ENCODE measurements at places on chromosomes 12 and 14. TPM values are rescaled to one million over a fixed set of nuclear protein-coding genes. Genes with fewer than 3 reads are reported as not detected.
A peak's percentile ranks its signal among the peaks of the same experiment; 100 is the strongest.

The SLC10A1 gene
- total RNA-seq: not detected

DNA sequence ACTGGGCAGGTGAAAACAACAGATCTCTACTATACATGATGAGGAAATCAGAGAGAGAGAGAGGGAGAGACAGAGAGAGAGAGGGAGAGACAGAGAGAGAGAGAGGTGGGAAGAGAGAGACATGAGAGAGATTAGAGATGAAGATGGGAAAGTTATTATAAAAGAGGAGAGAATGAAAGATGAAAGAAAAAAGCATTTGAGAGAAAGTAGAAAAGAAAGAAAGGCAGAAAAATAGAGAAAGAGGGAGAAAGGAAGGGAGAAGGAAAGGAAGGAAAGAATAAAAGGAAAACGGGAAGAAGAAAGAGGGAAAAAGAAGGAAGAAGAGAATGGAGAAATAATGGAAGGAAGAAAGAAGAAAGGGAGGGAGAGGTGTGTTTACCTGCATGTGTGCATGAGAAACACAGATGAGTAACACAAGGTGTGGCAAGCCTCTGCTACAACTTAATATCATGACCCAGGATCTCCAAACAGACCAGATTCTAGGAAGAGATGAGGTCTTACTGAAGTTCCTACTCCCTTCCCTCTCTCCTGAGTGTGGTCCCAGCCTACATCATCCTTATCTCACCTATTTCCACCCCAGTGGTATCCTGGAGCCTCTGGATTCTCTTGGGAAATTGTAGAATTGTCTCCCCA lies 176.3 kb downstream of the C12orf75 start:
- DNase-seq: no peak
- H3K4me1 ChIP-seq: no peaks in the 10 kb centered on the region
- H3K4me3 ChIP-seq: no peak overlapping the region
- H3K36me3 ChIP-seq: no peaks in the 10 kb centered on the region
- no peak overlapping the region for H3K27ac ChIP-seq
- H3K27me3 ChIP-seq: peaks cover 20% of the 10 kb centered on the region

DNA sequence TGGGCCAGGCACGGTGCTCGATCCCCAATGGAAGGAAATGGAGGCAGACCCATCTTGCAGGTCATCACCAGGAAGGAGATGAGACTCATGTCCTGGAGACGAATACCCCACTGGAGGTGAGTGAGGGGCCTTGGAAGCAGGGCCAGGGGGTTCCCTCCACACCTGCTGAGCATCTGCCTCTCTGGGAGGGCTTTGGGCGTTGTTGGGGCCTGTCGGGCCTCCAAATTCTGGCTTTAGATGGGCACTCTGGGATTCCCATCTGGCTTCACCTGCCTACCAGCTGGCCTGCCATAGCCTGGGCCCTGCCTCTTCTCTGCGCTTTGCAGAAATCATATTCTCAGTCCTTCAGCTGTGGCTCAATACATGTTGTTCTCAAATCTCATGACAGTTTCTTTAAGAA lies 13.9 kb downstream of the RTL1 start:
- H3K36me3 ChIP-seq: no peaks in the 10 kb centered on the region
- no peak overlapping the region for H3K27ac ChIP-seq
- no peaks in the 10 kb centered on the region for H3K4me1 ChIP-seq
- peaks cover 21% of the 10 kb centered on the region for H3K27me3 ChIP-seq
- no peak overlapping the region for H3K4me3 ChIP-seq
- no peak for DNase-seq

GRCh38 chr12:38728894-38729293 lies 176.5 kb downstream of the CPNE8 start:
- H3K4me3 ChIP-seq: no peak overlapping the region
- no peaks in the 10 kb centered on the region for H3K36me3 ChIP-seq
- H3K4me1 ChIP-seq: no peaks in the 10 kb centered on the region
- no peak overlapping the region for H3K27ac ChIP-seq
- no peaks in the 10 kb centered on the region for H3K27me3 ChIP-seq

The PLA2G1B gene
- total RNA-seq: not detected

GRCh38 chr12:66901138-66901932 lies 222.5 kb upstream of the GRIP1 start:
- H3K4me1 ChIP-seq: peaks cover 20% of the 10 kb centered on the region
- DNase-seq: no peak
- peaks cover 2% of the 10 kb centered on the region for H3K27me3 ChIP-seq
- peak overlapping the region; percentile 6 for H3K27ac ChIP-seq
- H3K36me3 ChIP-seq: no peaks in the 10 kb centered on the region

DNA sequence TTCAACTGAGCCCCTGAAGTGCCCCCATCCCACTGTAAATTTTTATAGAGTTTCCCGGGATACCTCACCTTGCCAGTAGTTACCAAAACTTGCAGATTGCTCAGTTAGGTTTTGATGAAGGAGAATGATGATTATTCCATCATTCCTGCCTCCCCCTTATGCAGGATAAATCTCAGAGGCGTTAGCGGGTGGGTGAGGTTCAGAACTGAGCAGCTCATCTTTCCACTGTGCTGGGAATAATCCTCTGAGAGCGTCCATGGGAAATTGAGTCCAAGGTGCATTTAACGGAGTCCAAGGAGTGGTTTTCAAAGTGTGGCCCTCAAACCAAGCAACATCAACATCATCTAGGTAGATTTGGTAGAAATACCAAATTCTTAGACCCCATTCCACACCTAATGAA lies 18.7 kb downstream of the ACSM4 start:
- no peak overlapping the region for H3K4me3 ChIP-seq
- H3K27ac ChIP-seq: no peak overlapping the region
- H3K27me3 ChIP-seq: peaks cover 6% of the 10 kb centered on the region

DNA sequence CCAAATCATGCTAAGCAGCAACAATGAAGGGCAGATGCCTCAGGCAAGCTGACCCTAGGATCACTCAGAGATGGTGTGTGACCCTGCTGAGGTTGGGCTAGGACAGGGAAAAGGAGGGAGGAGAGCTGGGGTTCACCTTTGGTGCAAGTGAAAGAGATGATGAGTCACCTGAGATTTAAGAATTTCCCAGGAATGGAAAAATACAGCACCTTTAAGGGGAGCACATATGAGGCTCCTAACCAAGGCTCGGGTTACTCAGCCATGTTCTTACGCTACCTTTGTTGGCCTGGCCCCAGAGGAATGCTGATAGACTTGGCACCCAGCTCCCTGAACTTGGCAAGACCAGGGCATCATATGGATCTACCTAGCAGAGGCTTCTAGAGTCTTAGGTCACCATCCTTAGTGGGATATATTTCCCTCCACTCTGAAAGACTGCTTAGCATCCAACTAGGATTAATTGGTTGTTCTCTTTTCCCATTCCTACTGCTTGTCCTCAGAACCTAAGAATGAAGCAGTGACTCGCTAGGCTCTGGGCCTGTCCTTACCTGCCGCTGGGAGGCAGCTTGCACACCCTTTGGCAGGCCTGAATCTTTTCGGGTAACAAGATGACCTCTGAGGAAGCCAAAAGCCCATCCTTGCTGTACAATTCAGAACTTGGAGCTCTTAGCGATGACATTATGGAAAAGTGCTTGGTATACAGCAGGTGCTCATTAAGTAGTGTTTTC lies 4.0 kb upstream of the NAA25 start:
- DNase-seq: no peak
- H3K36me3 ChIP-seq: no peaks in the 10 kb centered on the region
- peak overlapping the region; percentile 6 for H3K27ac ChIP-seq
- peaks cover 20% of the 10 kb centered on the region for H3K4me1 ChIP-seq
- H3K4me3 ChIP-seq: no peak overlapping the region

DNA sequence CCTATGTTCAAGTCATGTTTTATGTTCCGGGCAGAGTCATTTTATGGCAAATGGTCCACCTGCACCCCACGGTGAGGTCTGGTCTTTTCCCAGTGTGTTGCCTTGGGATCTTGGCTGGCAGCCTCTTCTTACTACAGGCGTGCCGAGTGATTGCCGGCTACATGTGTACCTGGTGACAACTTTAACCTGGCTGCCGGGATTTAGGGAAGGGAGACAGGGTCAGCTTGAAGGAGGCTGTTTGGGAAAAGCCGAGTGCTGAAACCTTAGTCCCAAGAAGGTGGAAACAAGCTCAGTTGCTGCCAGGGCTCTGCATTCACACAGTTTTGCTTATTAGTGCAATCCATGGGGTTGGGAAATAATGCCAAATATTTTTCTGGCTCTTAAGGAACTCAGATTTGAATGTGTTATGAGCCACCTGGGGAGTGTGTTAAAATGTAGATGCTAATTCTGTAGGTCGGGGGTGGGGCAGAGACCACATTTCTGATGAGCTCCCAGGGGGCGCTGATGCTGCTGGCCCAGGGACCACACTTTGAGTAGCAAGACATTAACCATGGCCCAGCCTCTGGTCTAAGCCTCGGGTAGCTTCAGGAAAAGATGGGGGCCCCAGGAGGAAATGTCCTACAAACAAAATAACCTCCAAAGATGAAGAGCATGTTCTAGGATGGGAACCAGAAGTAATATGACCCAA lies 179.6 kb downstream of the TBX5 start:
- no peak for DNase-seq
- no peaks in the 10 kb centered on the region for H3K36me3 ChIP-seq
- H3K4me3 ChIP-seq: no peak overlapping the region

The TSPAN19 gene
- total RNA-seq: not detected

- no peak overlapping the region for H3K27ac ChIP-seq
- no peak for DNase-seq
- no peaks in the 10 kb centered on the region for H3K36me3 ChIP-seq
- H3K4me3 ChIP-seq: no peak overlapping the region
- peaks cover 14% of the 10 kb centered on the region for H3K27me3 ChIP-seq
These were observed 60.1 kb upstream of the RFX4 start for GRCh38 chr12:106522708-106523107.
